ENCODE measurements at places on chromosomes 13 and 19.

DNA sequence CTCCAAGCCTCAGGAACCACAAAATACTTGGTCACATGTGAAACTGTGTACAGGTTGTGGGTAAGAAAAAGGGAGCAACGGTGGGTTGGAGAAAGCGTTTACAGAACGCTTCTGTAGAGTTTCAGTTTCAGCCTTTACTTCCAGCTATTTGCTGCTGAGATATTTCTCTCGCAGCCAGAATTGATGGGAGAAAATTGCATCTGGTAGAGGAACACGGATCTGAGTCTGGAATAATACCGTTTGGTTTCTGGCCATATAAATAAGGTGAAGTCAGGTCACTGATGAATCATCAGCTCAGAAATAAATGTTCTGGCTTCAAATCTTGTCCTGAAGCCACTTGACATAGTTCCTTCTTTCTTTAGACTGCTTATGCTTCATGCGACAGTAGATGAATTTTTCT, 20.3 kb upstream of the RFC3 start:
- no peak for DNase-seq

DNA sequence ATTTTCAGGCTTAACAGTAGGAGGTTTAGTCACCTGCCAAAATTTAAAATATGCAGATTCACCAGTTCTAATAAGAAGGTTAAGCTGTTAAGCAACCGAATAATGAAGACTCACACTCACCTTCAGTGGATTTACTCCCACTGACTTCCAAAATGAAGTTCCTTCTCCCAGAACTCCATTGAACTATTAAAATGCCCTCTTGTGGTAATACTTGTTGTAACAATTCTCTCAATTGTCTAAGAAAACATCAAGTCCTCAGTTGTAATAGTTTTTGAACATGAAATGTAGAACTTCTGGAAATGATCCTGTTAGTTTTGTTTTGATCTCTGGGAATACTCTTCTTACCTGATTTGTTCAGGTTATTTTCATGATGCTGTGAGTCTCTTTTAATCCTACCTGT, 522.0 kb upstream of the ATXN8OS start:
- DNase-seq: no peak

GRCh38 chr13:20272588-20273171, 40.6 kb upstream of the GJB6 start:
- DNase-seq: no peak

DNA sequence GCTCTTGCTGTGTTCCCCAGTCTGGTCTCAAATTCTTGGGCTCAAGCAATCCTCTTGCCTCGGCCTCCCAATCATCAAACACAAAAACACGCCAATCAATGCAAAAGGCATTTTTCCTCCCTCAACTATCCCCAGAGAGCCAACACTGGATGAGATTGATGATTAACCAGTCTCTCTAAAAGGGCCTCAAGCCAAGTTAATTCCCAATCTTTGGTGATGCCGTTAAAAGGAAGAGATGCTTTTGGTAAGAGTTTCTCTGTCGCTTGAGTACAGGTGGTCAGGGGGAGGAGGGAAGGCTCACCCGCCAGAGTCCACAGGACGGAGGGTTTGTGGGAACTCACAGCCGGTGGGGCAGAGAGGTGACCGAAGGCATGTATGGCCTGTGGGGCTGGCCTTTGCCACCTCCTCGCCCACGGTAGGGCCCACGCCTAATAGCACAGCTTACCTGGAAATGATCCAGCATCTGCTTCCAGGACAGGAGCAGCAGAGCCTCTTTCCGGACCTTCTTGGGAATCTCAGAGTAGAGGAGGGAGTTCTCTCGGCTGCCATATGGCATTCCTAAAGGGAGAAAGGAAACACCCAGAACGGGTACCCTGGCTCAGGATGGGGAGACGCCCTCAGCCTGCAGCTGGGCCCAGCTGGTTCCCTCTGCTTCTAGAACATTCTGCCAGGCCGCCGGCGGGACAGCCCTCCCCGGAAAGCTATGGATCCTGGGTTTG, 18.1 kb downstream of the DPP9 start:
- DNase-seq: no peak

DNA sequence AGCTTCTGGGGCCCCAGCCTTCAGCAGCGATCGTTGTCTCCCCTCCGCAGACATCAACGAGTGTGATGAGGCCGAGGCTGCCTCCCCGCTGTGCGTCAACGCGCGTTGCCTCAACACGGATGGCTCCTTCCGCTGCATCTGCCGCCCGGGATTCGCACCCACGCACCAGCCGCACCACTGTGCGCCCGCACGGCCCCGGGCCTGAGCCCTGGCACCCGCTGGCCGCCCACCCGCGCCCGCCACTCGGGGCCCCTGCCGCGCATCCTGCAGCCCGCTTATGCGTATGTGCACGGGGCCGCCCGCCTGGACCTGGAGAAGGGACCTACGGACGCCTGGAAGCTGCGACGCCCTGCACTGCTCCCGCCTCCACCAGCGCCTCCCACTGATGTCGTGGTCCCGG, 28.2 kb downstream of the LTBP4 start:
- no peak for DNase-seq

DNA sequence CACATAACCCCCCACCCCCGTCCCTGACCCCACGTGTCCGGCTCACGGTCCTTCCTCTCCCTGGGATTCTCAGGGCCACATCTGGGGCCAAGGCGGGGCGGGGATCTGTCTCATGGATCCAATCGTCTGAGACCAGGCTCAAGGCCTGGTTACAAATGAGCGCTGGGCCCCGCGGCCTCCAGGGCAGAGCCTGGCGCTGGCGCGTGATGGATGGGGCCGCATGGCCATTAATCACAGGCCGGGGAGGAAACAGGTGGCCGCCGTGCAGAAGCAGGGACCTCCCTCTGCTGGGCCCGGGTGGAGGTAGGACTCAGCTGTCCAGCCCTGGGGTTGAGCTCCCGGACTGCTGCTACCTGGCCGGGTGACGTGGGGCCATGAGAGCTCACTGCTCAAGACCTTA, 5.8 kb upstream of the TLE5 start:
- no peak for DNase-seq

Data from PC-9 (cell line).